ENCODE measurements at places on chromosomes 7 and 10.
A peak's percentile ranks its signal among the peaks of the same experiment; 100 is the strongest.

GRCh38 chr10:72275351-72276012 is 1.8 kb downstream of the DDIT4 start:
- DNase-seq = peak; percentile 59

DNA sequence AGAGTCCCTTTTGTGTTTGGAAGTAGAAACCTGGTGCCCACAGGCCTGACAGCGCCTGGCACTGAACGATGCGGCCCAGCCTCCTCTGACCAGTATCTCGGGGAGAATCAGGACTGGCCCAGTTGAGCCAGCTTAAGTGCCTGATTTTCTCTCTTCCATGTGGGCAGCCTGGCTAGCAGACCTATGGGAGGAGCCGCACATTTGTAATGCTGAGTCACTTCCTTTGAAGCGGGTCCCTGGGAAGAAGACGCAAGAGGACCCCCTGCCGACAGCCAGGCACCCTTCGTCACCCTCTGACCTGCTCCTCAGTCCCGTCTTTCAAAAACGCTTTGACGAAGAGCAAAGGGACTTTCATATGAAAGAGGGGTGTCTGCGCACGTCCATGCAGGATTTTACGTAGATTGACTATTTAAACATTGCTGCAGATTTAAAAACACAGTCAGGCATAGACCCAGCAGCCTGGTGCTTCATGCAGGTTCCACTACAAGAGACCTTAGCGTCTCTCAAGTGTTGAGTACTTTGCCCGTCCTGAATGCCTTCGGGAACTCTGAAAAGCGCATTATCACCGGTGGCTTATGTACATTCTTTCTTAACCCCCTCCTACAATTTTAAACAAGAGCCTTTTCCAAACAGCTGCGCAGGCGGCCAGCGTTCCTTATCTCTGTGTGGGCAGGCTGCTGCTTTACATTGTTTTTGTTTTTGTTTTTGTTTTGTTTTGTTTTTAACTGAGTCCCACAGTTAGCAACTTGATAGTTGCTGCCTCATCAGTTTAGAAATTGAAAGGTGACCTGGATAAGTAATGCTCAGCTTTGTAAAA is 36.5 kb upstream of the AP5Z1 start:
- DNase-seq = peak; percentile 35

- no peak for DNase-seq
These were observed 96.4 kb upstream of the AOAH start for GRCh38 chr7:36820527-36821170.

DNA sequence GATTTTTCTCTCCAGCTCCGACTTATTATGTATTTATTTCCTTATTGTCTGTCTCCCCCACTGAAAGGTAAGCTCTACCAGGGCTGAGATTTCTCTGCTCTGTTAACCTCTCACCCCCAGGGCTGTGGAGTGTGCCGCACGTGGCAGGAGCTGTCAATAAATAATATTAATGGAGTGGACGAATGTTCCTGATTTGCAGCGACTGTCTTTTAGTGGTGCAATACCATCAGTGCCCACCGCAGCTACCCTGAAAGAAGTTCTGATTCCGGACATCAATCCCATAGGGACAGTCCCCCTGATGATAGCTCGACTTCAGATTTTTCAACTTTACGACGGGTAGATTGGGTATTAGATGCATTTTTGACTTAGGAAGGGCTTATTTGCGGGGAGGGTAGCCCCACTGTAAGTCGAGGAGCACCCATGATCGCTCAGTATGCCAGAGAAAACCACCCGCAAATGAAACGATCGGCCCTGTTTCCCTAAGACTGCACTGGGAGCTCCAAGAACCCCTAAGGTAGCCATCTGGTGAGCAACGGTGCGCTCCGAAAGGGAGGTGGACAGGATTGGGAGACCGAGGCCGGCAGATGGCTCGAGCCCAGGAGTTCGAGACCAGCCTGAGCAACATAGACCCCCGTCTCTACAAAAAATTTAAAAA is 986 bp upstream of the PPP2R2D start:
- no peak for DNase-seq

GRCh38 chr7:21368317-21368716 is 59.6 kb upstream of the SP4 start:
- DNase-seq = no peak

DNA sequence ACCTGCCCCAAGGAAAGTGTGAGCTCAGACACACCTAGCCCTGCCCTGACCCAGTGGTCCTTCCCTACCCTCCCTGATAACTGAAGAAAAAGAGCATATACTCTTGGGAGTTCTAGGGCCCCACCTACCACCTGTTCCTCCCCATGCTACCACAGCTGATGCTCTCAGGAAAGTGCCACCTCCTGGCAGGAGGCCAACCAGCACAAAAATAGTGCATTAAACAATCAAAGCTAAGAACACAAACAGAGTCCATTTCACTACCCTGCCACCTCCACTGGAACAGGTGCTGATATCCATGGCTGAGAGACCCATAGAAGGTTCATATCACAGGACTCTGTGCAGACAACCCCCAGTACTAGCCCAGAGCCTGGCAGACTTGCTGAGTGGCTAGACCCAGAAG is 288.6 kb upstream of the PHF14 start:
- no peak for DNase-seq

DNA sequence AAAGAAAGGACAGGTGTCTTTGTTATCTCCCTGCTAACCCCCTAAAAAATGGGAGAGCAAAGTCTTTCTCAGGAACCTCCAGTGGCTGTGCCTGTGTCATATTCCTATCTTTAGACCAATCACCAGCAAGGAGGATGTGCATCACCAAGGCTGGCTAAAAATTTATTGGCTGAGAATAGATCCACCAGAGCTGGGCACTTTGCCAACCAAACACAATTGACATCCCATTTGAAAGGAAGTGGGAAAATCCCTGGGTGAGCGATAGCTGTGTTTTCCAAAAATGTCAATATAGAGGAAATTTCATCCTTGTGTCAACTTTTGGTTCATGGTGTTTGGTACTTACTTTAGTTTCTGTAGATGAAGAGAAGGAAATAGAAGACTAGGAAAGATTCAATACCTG is 13.1 kb upstream of the GPR141 start:
- DNase-seq = no peak

GRCh38 chr7:98755138-98755898 is 114.5 kb downstream of the TMEM130 start:
- DNase-seq = peak; percentile 11

GRCh38 chr7:146542101-146542500 is 425.5 kb downstream of the CNTNAP2 start:
- no peak for DNase-seq

GRCh38 chr7:50799873-50800272 is 17.2 kb upstream of the GRB10 start:
- no peak for DNase-seq

- DNase-seq = no peak
These were observed 80.8 kb upstream of the UNC5B start for GRCh38 chr10:71131508-71132088.

DNA sequence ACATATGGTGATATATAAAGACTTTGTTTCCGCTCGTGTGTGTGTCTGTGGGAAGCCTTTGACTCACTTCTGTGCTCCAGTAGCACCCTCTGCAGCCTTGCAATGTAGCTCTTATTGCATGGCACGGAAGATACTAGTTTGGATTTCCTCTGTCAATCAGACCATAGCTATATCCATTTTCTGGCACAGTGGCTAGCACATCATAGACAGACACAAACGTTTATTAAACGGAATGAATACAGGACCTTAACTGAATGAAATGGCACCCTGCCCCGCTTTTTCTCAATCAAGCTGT is 124.0 kb upstream of the PTPN20 start:
- peak; percentile 45 for DNase-seq

- no peak for DNase-seq
These were observed 188.4 kb upstream of the C7orf33 start for GRCh38 chr7:148402159-148402558.

DNA sequence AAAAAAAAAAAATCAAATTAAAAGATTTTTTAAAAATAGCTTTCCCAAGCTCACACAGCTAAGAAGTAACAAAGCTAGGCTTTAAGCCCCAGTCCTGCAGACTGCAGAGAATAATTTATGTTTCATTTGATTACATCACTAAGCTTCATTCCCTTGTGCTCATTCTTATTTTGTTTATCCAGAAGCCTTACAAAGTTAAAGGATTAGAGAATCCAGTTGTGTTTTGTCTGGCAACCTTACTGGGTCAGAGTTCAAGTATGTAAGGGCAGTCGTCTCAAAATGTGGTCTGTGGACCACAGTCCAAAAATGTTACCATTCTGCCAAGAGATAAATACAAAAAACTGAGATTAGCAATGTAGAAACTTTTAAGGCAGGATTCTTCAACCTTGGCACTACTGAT is 32.1 kb upstream of the EZH2 start:
- no peak for DNase-seq

DNA sequence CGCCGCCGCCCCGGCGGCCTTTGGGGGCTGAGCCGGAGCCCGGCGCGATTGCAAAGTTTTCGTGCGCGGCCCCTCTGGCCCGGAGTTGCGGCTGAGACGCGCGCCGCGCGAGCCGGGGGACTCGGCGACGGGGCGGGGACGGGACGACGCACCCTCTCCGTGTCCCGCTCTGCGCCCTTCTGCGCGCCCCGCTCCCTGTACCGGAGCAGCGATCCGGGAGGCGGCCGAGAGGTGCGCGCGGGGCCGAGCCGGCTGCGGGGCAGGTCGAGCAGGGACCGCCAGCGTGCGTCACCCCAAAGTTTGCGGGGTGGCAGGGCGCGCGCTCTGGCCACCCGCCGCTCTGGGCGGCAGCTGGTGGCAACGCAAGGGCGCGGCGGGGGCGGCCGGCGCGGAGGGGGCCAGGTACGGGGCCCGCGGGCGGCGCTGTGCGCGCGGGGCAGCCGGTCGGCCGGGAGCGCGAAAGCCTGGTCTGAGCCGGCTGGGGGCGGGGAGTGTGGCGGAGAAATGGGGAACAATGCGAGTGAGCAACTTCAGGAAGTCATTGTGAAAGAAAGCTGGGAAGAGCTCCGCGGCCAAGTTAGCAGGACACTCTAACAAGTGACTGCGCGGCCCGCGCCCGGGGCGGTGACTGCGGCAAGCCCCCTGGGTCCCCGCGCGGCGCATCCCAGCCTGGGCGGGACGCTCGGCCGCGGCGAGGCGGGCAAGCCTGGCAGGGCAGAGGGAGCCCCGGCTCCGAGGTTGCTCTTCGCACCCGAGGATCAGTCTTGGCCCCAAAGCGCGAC is at the start of gene IKZF1:
Gene IKZF1, plus strand, starts transcription at position 588 of the 782 bp plus-strand sequence. CDS start 14,346 bp downstream, outside the sequence.
- peak; percentile 76 for DNase-seq

GRCh38 chr10:103968441-103969391 is 1.8 kb downstream of the SLK start:
- DNase-seq = no peak

- DNase-seq = no peak
These were observed 32.7 kb downstream of the STK17A start for GRCh38 chr7:43615558-43616145.

GRCh38 chr10:43198682-43199005 is 60.4 kb downstream of the CSGALNACT2 start:
- DNase-seq = peak; percentile 4

- DNase-seq = no peak
These were observed 7.0 kb upstream of the PANK1 start for GRCh38 chr10:89651916-89652573.

- no peak for DNase-seq
These were observed 8.4 kb downstream of the BAMBI start for GRCh38 chr10:28685717-28686116.

- DNase-seq = peak; percentile 63
These were observed 4.8 kb upstream of the TRDMT1 start for GRCh38 chr10:17206210-17206709.

DNA sequence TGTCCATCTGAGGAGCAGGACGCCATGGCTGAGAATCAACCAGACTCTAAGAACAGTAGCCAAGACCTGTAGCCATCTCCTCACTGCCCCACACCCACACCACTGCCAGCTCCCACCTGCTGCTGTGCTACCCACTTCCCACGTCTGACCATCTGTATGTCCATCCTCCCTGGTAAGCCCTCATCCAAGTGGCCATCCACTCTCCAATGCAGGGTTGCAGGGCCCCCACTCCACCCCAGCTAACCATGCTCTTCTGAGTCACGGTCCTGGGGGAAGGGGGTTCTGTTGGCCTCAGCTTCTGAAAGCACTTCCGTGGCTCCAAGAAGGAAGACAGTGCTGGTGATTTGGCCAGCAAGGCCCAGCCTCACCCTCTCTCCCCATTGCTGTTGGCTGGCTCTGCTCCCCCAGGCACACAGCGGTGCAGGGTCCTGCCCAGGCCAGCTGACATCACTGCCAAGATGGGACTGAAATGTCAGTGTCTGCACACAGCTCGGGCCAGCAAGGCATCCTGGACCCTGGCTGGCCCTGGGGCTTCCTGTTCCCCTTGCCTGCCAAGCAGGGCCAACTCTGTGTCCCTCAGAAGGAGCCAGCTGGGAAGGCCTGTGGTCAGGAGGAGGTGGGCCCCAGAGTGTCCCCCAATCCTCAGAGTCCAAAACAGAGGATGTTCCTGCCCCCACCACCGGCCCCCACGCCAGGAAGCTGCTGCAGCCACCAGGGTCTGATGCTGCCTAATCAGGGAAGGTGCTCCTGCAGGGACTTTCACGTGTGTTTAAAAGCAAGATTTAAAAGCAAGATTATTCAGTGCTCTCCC is 17.5 kb downstream of the RASGEF1A start:
- DNase-seq = peak; percentile 18

DNA sequence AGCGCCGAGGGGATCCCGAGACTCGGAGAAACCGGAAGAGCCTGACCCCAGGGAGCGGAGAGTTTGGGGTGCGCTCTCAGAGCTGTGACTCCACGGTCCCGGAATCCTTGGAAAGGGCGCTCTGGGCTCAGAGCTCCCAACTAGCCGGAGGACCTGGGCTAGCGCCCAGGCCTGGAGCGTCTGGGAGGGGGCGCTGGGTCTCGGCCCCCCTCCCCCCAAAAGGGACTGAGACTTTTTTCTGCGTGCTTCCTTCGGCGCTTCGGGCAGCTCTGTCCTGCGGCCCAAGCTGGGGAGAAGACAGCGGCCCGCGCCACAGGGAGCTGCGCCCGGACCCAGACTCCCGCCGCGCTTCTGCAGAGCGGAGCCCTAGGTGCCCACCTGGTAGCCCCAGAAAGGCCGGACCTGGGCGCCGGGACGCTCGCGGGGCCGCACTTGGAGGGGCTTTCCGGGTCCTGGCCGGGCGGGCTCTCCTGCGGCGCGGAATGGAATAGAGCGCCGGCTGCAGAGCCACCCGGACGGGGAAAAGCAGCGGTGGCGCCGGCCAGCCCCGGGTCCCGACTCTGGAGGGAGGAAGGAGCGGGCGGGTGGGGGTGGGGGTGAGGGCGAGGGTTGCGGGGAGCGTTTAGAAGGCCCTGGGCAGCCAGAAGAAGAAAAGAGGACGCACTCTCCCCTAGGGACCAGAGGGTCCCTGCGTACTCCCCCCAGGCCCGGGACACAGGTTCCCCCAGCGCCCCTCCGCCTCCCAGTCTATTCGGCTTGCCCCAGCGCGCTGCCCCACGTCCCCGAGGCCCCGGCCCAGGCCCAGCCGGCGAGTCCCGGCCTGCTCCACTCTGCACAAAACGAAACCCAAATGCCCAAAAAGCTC is 4.7 kb downstream of the ZNF503 start:
- no peak for DNase-seq

DNA sequence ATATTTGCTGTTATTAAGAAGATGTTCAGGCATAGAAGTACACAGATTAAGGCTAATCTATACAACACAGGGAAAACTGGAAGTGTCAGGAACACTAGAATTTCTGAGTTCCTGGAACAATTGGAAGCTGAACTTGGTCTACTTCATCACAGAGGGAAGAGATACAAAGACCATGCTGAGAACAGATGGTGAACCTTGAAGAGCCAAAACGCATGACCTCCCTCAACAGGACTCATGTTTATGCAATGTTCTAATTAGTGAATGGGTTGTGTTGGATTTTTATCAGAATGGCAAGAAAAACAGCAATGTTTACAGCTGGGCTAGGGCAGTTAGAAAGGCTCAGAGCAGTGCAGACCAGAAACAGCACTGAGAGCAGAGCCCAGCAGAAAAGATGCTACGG is 94.9 kb downstream of the SFMBT2 start:
- no peak for DNase-seq

GRCh38 chr10:131964298-131964697 is 17.4 kb downstream of the BNIP3 start:
- no peak for DNase-seq
